Activated B cell treated with CpG ODN at 0.5 μM for 24 hours (primary cell): ENCODE measurements at places on chromosomes 5 and 9.

DNA sequence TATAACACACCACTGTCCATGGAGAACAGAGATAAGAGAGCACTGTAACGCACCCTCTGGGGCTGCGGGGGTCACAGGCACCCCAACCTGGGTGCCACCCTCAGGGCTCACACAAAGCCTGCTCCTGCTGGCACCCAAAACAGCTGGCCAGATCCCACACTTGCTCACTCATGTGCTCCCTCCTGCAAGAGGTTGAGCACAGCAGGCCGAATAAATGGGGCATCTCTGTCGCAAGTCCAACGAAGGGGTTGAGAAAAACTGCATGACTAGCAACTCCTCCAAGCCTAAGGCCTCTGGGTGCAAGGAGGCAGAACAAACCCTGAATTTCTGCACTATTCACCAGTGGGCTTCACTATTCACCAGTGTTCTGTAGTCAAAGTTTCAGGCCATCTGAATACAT is 80.3 kb downstream of the SECISBP2 start:
- H3K27me3 ChIP-seq, result no peaks in the 10 kb centered on the region
- H3K36me3 ChIP-seq, result peaks cover 83% of the 10 kb centered on the region
- no peak overlapping the region for H3K4me3 ChIP-seq
- H3K4me1 ChIP-seq, result peaks cover 43% of the 10 kb centered on the region
- peak overlapping the region; percentile 90 for H3K27ac ChIP-seq

- peaks cover 12% of the 10 kb centered on the region for H3K27me3 ChIP-seq
- no peaks in the 10 kb centered on the region for H3K4me1 ChIP-seq
- no peak for DNase-seq
- no peaks in the 10 kb centered on the region for H3K36me3 ChIP-seq
- no peak overlapping the region for H3K4me3 ChIP-seq
These were observed 35.8 kb downstream of the MEGF10 start for GRCh38 chr5:127326431-127326830.

- no peak overlapping the region for H3K27ac ChIP-seq
- no peak overlapping the region for H3K4me3 ChIP-seq
- H3K36me3 ChIP-seq, result no peaks in the 10 kb centered on the region
- no peaks in the 10 kb centered on the region for H3K4me1 ChIP-seq
- H3K27me3 ChIP-seq, result no peaks in the 10 kb centered on the region
- no peak for DNase-seq
These were observed 365.9 kb downstream of the PLK2 start for GRCh38 chr5:58094031-58094430.

GRCh38 chr5:16234598-16234997 is 55.0 kb upstream of the MARCHF11 start:
- H3K36me3 ChIP-seq, result no peaks in the 10 kb centered on the region
- no peaks in the 10 kb centered on the region for H3K27me3 ChIP-seq
- DNase-seq, result no peak
- no peak overlapping the region for H3K27ac ChIP-seq
- H3K4me1 ChIP-seq, result no peaks in the 10 kb centered on the region

DNA sequence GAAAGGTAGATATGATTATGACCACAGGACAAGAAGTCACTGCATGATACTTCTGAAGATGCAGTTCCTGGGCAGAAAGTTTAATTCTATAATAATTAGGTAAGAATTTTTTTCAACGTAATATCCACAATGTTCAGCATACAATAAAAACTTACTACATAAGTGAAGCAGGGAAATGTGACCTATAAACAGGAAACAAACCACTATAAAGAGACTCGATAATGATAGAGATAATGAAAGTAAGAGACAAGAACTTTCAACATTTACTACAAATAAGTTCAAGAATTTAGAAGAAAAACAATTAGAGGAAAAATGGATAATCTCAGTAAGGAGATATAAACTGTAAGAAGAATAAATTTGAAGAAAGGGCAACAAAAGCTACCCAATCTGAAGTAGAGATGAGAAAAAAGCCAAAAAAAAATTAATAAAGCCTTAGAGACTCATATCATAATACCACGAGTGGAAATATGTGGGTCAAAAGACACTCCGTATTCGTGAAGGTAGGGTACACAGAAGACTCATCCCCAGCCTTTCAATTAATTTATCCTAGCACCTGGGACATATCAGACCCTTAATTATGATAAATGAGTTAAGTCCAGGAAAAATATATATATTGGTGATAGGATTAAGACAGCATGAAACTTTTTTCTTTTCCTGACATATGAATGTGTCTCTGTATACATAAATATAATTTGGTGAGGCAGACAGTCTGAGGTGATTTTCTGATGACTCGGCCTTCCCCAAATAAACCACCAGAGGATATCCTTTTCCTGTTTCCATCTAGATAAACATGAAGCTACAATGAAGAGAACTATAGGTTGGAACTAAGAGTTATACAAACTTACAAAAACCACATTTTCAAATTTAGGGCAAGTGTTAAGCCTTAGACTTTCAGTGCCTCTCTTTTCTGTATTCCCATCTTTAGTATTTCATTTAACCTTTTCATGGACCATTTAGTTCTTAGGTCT is 120.4 kb downstream of the RAPGEF6 start:
- H3K4me3 ChIP-seq, result peak overlapping the region; percentile 61
- H3K27ac ChIP-seq, result peak overlapping the region; percentile 30
- H3K36me3 ChIP-seq, result peaks cover 46% of the 10 kb centered on the region
- peaks cover 23% of the 10 kb centered on the region for H3K4me1 ChIP-seq
- no peaks in the 10 kb centered on the region for H3K27me3 ChIP-seq

- no peak overlapping the region for H3K4me3 ChIP-seq
- no peaks in the 10 kb centered on the region for H3K36me3 ChIP-seq
- H3K27me3 ChIP-seq, result no peaks in the 10 kb centered on the region
- no peak for DNase-seq
- H3K4me1 ChIP-seq, result no peaks in the 10 kb centered on the region
- no peak overlapping the region for H3K27ac ChIP-seq
These were observed 204.4 kb upstream of the TRIM32 start for GRCh38 chr9:116482740-116483139.

DNA sequence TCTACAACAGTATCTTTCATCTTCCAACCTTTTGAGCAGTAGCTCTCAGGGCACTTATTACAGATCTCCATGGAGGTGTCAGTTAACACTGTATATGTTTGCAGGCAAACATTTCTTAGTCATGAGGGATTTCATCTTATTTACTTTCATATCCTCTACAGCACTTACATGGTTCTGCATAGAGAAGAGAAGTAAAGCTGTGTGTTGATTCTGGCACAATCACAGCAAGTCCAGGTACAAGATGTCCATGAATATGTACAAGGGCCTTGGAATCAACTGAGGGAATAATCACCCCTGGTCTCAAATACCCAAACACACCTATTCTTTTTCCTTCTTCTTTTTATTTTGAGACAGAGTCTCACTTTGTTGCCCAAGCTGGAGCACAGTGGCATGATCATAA is 142.0 kb upstream of the TRPM3 start:
- no peak for DNase-seq
- H3K27ac ChIP-seq, result no peak overlapping the region
- H3K36me3 ChIP-seq, result no peaks in the 10 kb centered on the region
- peaks cover 8% of the 10 kb centered on the region for H3K27me3 ChIP-seq
- no peaks in the 10 kb centered on the region for H3K4me1 ChIP-seq

DNA sequence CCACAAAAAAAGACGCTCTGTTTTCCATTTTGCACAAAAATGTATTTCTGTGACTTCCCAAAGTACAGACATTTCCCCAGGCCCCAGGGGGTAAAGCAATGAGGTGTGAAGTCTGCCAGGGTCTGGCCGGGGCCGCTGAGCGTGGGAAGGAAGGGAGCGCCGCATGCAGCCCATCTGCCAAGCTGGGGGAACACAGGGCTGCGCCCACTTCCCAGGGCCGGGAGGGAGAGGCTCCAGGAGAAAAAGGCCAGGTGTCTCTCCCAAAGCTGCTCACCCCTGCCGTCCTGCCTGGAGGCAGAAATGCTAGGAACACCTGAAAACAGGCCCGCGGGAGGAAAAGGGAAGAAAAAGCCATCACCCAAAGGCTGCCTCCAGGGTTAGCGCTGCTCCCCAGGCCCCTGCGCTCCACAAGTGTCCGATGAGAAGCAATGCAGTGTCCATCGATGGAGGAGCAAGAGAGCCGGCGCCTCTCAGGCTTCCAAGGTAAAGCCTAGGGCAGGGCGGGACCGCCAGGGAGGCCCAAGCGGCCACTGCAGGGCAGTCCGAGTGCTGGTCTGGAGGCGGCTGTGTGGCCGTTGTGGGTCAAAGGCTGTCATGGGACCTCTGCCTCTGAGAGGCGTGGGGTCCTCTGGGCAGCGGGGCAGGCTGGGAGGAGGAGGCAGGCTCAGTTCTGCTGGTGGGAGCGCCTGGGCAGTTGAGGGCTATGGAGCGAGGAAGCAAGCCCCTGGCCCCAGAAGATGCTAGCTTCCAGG is 6.0 kb upstream of the ZDHHC12 start:
- no peaks in the 10 kb centered on the region for H3K27me3 ChIP-seq
- no peak overlapping the region for H3K4me3 ChIP-seq
- H3K27ac ChIP-seq, result no peak overlapping the region
- H3K4me1 ChIP-seq, result peaks cover 3% of the 10 kb centered on the region

DNA sequence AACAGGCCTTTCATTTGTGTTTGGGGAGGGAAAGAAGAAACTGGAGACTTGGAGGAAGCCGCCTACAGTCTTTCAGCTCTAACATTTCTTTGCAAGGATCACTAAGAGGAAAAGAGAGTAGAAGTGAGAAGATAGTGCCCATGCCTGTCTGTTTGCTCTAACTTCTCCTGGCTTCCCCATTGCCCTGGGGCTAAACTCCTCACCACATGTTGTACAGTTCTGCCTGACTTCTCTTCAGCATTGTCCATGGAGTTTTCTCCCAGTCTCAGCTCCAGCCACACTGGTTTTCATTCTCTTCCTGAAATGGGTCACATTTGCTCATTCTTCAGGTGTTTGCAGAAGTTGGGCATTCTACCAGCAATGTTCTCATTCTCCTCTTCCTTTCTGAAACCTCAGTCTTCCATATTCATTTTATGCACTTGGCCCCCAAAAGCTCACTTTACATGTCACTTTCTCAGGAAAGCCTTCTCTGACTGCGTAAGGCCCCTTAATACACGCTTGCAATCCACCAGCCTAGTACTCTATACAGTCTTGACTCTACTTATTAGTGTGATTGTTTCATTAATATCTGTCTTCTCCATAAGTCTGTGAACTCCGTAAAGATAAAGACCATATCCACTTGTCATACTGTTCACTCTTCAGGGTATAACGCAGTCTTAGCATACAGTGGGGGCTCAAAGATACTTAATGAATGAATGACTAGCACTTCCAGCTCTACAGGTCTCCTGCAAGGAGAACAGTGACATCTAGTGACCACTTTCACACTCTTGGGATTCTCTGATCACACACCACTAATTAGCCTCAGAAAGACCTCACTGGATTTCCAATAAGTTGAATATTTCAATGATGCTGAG is 40.2 kb upstream of the TRIM32 start:
- H3K27me3 ChIP-seq, result no peaks in the 10 kb centered on the region
- H3K4me3 ChIP-seq, result no peak overlapping the region
- no peaks in the 10 kb centered on the region for H3K4me1 ChIP-seq

DNA sequence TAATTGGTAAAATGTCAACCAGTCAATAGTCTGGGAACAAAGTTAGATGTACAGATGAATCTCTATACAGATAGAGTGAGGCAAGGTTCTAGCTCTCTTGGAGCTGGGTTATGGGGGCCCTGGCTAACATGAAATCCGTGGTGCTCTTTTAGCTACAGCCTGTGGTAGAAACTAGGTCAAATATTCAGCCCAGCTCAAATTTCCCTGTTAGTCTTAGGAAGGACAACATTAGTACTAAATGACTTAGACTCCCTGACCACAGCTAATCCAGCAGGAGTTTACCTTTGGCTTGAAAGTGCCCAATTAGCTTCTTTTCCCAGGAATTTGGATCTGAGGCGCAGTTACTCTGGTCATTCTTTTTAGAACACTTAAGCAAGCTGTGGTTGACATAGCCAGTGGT is 170.5 kb downstream of the DMRTA1 start:
- no peaks in the 10 kb centered on the region for H3K27me3 ChIP-seq
- DNase-seq, result no peak
- H3K4me3 ChIP-seq, result no peak overlapping the region
- no peak overlapping the region for H3K27ac ChIP-seq

DNA sequence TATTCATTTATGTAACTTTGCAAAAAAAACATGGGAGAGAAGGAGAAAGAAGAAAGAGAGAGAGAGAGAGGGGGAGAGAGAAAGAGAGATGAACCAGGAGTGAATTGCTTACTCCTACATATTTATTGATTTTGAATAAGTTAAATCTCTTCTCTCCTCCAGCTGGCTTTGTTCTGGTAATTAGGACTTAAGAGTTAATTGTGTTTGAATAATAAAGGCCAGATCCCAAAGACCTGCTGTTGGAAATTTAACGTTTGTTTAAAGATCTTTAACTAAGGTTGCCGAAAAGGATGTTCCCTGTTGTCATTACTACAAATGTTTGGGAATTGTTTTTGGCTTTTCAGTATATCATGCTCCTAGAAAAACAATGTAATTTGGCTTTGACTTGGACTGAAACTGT is 473.0 kb downstream of the TUSC1 start:
- no peak overlapping the region for H3K4me3 ChIP-seq
- no peaks in the 10 kb centered on the region for H3K4me1 ChIP-seq
- DNase-seq, result no peak
- no peak overlapping the region for H3K27ac ChIP-seq
- H3K36me3 ChIP-seq, result no peaks in the 10 kb centered on the region
- H3K27me3 ChIP-seq, result no peaks in the 10 kb centered on the region

DNA sequence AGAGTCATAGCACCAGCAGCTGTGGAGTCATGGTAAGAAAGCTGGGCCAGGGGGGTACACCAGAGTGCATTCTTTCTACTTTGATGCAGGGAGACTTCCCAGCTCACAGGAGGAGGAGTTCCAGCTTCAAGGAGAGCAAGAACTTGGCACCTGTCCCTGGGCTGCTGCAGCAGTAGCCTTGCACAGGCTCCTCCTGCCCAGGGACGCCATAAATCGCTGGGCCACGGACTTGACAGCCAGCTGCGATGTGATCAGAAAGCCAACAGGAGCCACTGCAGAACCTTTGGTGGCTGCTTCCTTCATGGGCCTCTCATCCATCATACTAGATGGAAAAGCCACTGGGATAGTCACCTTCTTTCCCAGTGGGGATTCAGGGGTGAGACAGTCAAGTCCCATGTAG is 234.7 kb downstream of the NMUR2 start:
- peaks cover 3% of the 10 kb centered on the region for H3K27me3 ChIP-seq
- no peak overlapping the region for H3K4me3 ChIP-seq
- no peaks in the 10 kb centered on the region for H3K36me3 ChIP-seq
- H3K4me1 ChIP-seq, result no peaks in the 10 kb centered on the region
- DNase-seq, result no peak

DNA sequence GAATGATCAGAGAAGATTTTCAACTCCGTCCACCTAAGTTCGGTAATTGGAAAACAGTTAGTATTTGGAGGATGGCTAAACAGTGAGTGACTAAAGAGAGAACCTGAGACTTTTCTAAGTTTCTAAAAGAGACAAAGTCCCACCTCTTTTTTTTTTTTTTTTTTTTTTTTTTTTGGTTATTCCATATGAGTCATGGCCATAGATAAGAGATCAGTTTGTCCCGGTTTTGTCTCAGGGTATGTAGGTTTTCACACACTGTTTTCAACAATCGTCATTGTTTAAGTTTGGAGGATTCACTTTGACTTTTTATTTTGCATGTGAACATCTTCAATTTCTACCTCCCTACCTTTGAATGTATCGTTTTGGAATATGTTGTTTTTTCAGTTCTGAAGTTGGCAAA is 85.9 kb downstream of the NTRK2 start:
- no peak for DNase-seq
- peaks cover 6% of the 10 kb centered on the region for H3K4me1 ChIP-seq
- H3K27ac ChIP-seq, result no peak overlapping the region
- H3K27me3 ChIP-seq, result no peaks in the 10 kb centered on the region
- H3K36me3 ChIP-seq, result no peaks in the 10 kb centered on the region
